ENCODE measurements at places on chromosomes 16 and 17.

GRCh38 chr16:70714581-70715054 lies 28.8 kb upstream of the MTSS2 start:
- DNase-seq = peak; percentile 18

- no peak for DNase-seq
Measured at GRCh38 chr17:55458287-55458900, 36.8 kb upstream of the MMD start.

DNA sequence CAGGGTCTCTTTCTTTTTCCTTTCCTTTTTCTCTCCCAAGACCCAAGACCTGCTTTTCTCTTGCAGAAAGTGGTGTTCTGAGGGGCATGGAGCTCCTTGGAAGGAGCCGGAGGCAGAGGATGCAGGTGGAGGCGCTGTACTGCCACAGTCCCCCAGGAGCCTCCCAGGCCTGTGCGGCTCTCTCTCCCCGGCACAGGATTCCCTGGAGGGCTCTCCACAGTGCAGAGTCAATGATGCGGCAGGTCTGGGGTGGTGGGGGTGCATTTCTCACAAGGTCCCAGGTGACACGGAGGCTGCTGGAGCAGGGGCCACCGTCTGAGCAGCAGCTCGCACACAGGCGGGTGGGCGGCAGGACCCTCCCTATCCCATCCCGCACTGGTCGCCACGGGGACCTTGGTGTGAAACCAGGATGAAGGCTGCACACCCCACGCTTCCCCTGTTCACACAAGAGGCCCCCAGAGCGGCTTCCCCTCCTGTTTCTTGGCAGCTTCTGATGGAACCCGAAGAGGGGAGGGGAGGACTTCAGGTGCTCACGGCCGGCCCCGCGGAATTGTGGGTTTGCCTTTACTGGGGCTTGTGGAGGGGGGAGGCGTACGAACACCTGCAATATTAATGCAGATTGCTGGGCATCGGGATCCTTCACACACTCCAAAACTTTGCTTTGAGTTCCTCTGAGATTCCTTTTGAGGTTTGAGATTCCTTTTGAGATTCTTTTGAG lies 186.9 kb downstream of the ENGASE start:
- DNase-seq = no peak

- DNase-seq = no peak
Measured at GRCh38 chr17:17342242-17342945, 39.2 kb downstream of the NT5M start.

DNA sequence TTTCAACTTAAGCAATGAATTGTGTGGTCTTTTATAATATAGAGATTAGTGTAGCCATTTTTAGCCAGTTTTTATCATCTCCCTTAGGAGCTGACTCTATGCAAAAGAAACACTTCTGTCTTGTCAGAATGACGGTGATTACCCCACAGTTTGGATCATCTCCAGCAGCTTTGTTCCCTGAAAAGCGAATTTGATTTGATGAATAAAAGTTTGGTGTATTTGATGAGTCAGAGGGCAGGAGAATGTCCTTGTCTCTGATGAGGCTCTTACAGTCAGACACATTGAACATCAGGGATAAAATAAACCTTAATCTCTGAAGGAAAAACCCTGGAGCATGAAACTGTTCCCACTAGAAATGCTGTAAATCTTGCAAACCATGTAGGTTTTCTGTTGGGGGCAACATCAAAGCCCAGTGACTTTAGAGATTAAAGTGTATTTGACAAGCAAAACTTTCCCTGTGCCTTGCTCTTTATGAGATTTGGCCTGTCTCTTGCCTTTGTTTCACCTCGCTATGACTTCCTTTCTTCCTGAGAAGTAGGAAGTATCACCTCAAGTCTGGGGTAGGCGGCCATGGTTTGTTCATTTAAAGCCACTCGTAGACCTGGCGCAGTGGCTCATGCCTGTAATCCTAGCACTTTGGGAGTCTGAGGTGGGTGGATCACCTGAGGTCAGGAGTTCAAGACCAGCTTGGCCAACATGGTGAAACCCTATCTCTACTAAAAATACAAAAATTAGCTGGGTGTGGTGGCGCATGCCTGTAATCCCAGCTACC lies 209.3 kb downstream of the FTO start:
- DNase-seq = peak; percentile 82

GRCh38 chr17:78797691-78798585 lies 15.9 kb upstream of the CYTH1 start:
- DNase-seq = no peak

- DNase-seq = no peak
Measured at GRCh38 chr16:85480727-85481101, 132.4 kb upstream of the GSE1 start.

DNA sequence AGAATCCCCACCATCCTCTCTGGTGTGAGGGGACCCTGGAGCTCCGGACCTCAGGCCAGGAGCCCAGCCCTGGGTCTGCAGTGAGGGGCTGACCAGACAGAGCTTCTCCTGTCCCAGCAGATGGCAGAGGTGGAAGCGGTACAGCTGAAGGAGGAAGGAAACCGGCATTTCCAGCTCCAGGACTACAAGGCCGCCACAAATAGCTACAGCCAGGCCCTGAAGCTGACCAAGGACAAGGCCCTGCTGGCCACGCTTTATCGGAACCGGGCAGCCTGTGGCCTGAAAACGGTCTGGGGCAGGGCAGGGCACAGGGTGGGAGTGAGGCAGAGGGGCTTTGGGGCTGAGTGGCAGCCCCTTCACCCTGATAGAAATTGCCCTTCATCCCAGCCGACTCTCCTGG lies 527 bp downstream of the UNC45B start:
- DNase-seq = no peak

DNA sequence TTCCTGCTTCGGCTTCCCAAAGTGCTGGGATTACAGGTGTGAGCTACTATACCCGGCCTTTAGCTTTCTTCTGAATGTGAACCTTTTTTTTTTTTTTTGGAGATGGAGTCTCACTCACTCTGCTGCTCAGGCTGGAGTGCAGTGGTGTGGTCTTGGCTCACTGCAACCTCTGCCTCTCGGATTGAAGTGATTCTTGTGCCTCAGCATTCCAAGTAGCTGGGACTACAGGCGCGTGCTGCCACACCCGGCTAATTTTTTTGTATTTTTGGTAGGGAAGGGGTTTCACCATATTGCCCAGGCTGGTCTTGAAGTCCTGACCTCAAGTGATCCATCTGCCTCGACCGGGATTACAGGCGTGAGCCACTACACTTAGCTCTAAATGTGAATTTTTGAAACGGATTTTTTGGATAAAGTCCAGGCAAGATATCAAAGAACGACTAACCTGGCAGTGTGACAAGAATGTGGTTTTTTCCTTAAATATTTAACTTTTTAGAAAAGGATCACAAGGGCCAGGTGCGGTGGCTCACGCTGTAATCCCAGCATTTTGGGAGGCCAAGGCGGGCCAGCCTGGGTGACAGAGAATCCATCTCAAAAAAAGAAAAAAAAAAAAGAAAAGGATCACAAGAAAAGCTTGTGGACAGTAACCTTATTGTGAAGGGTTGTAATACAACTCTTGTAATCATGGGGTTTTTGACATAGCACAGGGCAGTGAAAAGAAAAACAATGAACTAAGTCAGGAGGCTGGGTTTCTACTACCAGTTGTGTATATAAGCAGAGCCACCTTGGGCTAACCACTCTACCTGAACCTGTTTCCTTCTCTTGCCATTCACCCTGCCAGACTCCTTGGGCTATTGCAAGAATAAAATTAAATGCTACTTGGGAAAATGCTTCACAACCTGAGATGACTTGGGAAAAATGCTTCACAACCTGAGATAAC lies 6.2 kb downstream of the BRCA1 start:
- DNase-seq = no peak

- no peak for DNase-seq
Measured at GRCh38 chr16:87501117-87501516, 8.3 kb upstream of the ZCCHC14 start.

DNA sequence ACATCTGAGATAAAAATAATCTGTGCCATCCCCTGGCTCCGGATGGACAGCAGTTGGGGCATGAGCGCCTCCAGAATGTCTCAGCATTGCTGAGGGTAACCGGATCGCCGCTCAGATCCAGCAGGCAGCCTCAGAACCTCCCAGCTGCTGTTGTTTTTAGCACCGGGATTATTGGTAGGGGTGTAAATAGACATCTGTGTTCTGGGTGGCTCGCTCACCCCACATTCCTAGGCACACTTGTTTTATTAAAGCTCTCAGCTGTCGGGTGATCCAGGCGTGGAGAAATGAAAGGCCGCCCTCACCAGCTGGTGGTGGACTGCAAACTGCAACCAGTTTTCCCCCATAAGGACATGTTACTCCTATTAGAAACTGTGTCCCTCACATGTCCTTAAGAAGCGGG lies 32.1 kb downstream of the MYH3 start:
- no peak for DNase-seq

GRCh38 chr17:45784741-45785479 lies 790 bp downstream of the CRHR1 start:
- DNase-seq = peak; percentile 48

DNA sequence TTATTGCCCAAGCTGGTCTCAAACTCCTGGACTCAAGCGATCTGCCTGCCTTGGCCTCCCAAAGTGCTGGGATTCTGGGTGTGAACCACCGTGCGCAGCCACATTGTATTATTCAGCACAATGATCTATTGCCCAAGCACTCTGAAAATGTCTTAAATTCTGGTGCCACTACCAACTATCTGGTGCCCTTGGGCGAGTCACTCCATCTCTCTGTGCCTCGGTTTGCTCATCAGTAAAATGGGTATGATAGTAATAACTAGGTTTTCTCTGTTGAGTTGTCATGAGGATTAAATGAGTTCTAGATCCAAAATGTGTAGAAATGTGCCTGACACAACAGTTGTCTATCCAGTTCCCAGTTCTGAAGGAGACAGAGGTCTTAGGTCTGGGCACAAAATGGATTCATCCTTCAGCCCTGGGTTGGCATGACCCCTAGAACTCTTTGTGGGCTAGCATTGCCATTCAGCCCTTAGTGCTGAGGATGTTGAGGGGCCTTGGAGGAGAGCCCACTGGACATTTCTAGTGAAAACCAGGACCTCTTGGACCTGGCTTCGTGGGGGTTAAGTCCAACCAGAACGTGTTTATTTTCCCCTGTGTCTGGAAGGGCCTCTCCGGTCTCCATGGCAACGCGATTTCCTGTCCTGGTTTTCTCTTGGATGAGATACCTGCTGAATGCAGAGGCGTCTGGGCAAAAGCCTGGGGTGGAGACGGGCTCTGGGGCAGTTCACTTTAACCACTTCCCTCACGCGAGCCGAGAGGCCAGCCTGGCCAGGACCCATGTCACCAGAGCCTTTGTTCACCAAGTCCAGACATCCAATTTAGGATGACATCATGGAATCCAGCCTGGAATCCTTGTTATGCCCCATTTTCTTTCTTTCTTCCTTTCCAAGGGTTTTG lies 43.7 kb upstream of the TNRC6A start:
- peak; percentile 86 for DNase-seq

DNA sequence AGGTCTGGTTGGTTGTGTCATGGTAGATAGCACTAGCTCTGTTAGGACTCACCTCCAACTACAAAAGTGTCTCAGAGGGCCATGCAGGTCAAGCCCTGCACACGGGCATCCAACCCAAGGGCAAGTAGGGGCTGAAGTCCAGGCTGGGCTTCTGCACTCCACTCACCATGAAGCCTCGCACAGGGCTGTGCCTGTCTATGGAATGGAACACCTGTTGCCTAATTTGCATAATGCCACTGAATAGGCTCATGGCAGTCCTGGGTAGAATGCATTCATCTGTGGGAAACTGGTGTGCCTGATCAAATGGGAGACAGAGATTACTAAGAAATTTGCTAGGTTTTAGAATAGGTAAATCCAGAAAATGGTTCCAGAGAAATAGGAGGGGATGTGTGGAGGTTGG lies 8.0 kb upstream of the AKAP1 start:
- DNase-seq = no peak

DNA sequence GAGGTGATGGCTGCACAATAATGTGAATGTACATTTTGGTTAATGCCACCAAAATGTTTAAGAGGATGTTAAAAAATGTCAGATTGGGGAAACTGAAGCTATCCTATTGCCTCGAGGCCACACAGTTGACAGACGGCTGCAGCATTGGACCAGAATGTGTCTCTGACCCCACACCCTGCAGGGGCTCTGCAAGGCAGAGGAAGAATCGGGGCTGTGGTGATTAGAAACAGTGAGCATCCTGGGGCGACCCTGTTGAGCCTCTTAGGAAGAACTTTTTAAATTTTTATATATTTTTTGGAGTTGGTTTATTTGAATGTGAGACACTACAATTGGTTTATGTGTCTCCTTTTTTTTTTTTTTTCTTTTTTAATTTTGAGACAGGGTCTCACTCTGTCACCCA lies 15.0 kb upstream of the ADORA2B start:
- DNase-seq = no peak

DNA sequence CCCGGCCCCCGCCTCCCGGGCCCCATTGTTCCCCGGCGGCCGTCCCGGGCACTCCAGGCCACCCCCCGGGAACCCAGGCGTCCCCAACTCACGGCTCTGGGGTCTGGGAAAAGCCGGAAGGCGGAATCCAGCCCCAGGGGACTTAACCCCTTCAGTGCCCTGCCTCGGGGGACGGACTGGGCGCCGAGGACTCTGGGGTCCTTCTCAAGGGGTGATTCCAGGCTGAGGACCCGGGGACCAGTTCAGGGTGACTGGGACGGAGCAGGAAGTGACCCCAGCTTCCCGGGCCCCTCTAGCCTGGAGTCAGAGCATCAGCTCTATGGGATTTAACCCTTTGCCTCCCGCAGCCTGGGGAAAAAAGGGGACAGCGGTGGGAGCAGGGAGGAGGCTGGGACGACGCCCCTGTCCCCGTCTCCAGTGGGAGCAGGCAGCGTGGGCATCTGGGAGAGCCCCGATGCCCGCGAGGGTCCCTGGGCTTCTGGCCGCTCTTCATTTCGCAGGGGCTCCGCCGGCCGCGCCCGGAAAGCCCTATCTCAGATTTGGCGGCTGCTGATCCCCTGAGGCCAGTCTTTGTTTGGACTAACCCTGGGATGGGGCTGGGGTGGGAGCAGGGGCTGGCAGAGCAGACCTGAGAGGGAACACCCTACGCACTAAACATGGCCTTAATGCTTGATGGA lies at the start of gene ZNF629:
Gene ZNF629, minus strand, starts transcription at position 270 of the 677 bp plus-strand sequence. CDS start 2,723 bp downstream, outside the sequence.
- DNase-seq = peak; percentile 90

- DNase-seq = peak; percentile 40
Measured at GRCh38 chr16:82067042-82067803, 32.2 kb downstream of the HSD17B2 start.

- DNase-seq = no peak
Measured at GRCh38 chr17:7041607-7042500, 2.0 kb downstream of the SLC16A11 start.

DNA sequence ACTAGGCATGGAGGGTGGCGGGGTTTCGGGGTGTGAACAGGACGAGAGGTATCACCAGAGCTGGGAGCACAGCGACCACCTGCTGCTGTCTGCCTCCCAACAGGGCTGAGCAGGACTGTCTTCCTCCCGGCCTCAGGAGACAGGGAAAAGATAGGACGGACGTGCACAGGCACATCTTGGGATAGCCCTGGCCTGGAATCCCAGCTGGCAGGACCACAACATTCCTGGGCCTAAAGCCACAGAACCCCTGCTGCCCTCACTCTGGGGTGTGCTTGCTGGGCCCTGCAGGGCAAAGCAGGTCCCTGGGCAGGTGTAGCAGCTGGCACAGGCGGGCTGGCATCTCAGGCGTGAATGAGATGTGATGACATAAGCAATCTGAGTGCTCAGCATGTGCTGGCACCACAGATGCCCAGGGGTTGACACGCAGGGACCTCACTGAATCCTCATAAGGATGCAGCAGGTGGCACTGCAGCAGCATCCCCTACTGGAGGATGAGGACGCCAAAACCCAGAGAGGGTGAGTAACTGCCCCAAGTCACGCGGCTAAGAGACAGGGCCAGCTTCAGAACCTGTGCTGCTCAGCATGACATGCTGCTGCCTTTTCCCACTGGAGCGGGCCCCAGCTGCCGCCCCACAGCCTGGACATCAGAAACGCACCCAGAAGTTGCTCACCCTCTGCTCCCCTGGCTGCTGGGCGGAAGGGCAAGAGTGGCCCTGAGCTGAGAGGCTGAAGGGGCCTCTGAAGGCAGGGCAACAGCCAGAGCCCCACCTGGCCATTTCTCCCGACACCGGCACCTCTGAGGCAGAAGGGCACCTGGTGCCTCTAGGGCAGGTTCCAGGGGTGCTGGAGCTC lies 7.1 kb downstream of the CORO7 start:
- no peak for DNase-seq
